ELR (cell line): ENCODE measurements at places on chromosomes 6 and 20.

GRCh38 chr6:105318660-105319059, 84.2 kb downstream of the PREP start:
- DNase-seq, result peak; percentile 91

GRCh38 chr6:26104457-26105108, 17.4 kb downstream of the HFE start:
- DNase-seq, result peak; percentile 45

GRCh38 chr6:99093456-99094190, 145.9 kb upstream of the FBXL4 start:
- no peak for DNase-seq

DNA sequence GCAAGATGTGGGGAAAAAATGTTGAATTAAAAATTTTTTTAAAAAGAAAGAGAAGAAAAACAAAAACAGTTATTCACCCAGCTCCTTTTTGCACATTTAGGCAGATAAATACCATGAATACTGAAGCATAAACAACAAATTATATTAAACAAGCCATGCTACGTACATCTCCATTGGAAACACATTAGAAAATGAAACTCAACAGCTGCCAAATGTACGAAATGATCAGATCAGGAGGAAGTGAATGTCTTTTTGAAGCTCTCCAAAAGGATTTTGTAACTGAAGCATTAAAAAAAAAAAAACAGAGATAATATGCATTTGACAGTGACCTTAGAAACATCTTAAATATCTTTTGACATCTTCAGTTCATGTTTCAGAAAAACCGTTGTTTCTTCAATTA, 56.7 kb downstream of the CD83 start:
- no peak for DNase-seq

GRCh38 chr6:25083784-25084507, 148.2 kb upstream of the RIPOR2 start:
- DNase-seq, result no peak

GRCh38 chr6:16166871-16167608, 38.2 kb downstream of the MYLIP start:
- DNase-seq, result no peak

DNA sequence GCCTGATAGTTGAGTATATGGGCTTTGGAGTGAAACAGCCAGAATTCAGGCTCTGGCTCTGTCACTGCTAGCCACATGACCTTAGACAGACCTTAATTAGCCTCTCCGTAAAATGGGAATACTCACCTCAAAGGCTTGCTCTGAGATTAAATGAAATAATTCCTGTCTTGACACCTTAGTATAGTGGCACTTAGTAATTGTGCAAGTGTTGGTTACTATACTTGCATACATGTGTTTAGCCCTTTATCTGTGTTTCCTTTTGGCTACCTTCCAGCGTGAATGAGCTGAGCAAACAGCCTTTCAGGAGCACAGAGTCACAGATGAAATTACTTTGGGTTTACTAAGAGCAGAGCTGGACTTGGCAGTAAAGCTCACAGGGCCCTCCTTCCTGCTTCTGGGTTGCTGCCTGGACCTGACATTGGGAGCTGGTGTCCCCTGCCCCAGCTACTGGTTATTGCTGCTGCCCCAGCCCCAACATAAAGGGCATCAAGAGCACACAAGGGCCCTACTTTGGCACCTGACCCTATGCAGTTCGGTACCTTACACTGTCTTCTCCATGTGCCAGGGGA, 32.8 kb downstream of the CD164 start:
- DNase-seq, result peak; percentile 26

- DNase-seq, result no peak
These were observed 42.8 kb upstream of the FAM50B start for GRCh38 chr6:3806169-3806922.

DNA sequence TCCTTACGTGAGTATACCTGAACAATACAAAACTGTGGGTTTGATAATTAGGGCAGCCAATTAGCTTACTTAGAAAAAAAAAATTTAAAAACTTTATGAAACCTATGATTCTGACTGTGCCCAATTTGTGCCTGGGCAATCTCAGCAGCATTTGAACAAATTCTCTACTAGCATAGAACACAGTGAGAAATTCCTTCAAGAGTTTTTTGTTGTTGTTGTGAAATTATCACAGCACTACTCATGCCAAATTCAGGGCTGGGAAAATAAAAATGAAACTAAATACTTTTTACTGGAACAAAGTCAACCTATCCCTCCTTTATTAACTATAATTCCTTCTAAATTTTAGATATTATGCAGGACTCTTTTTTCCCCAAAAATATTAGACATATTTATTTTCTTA, 42.9 kb downstream of the POU3F2 start:
- DNase-seq, result no peak

DNA sequence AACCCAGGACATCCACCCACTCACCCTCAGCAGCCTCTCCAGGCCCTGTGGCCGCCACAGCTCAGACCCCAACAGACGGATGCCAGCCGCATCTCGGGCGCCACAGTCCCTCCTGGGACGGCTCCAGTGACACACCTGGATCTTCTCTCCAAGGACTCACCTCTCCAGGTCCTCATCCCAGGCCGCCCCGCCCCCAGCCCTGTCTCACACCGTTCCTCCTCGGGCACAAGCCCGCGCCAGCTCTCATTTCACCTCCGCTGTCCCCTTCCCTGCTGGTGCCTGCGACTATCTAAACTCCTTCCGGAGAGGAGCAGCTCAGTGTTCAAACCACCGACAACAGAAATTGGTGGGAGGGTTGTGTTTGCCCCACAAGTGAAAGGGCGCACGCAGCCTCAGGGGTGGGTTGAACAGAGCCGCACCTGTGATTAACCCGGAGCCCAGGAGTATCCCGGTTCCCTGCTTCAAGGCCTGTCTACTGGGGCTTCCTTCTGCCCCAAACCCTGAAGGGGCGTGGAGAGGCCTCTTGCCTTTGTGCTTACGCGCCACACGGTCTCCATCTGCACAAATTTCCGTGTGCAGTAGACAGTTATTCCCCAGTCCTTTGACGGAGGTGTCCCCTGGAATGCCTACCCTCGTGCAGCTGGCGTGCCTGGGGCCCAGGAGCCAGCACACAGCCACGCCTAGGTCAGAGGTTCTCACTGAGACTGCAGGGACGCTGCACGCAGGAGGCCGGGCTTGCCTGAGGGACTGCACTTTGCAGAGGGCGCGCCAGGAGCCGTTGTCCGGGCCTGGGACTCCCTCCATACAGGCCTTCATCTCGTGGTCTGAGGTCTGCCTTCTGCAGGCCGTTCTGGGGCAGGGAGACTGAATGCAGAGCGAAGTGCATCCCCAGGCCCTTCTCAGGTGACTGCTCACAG, 232.7 kb downstream of the DLL1 start:
- no peak for DNase-seq

- DNase-seq, result no peak
These were observed 9.0 kb downstream of the NKAIN2 start for GRCh38 chr6:123812621-123813020.

GRCh38 chr6:130529569-130530149, 163.8 kb downstream of the TMEM200A start:
- DNase-seq, result no peak

GRCh38 chr6:144662812-144663365, 377.8 kb downstream of the UTRN start:
- DNase-seq, result no peak

- peak; percentile 66 for DNase-seq
These were observed 8.8 kb upstream of the SRSF6 start for GRCh38 chr20:43448748-43449535.

- DNase-seq, result peak; percentile 90
These were observed 67.6 kb downstream of the B4GALT5 start for GRCh38 chr20:49646126-49646525.

GRCh38 chr6:7939864-7940228, 29.3 kb upstream of the TXNDC5 start:
- no peak for DNase-seq

DNA sequence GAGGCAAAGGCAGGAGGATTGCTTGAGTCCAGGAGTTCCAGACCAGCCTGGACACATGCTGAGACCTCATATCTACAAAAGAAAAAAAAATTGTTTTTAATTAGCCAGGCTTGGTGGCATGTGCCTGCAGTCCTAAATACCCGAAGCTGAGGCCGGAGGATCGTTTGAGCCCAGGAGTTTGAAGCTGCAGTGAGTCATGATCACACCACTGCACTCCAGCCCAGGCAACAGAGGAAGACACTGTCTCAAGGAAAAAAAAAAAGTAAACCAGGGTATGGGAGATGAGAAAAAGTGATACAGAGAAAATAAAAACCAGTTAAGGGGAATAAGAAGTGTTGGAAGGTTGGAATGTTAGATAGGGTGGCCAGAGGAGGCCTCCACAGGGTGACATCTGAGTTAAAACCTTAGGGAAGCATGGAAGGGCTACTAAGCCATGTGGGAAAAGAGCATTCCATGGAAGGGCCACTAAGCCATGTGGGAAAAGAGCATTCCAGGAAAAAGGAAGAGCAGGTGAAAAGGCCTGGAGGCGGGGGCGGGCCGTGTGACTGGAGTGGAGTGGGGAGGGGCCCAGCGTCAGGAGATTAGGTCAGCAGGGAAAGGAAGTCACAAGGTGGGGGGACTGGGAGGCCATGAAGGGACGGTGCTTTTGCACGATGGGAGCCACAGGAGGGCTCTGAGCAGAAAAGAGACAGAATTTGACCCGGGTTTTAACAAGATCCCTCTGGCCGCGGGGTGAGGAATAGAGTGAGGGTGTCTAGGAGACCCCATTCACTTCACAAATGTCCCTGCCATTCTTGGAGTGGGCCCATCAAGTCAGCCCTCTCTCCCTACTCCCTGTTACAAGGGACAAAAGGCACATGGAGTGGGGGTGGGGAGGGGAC, 18.3 kb downstream of the CPNE5 start:
- DNase-seq, result peak; percentile 77

- no peak for DNase-seq
These were observed 41.2 kb downstream of the ME1 start for GRCh38 chr6:83389606-83390005.

- no peak for DNase-seq
These were observed 28.2 kb upstream of the FUCA2 start for GRCh38 chr6:143539734-143540133.

DNA sequence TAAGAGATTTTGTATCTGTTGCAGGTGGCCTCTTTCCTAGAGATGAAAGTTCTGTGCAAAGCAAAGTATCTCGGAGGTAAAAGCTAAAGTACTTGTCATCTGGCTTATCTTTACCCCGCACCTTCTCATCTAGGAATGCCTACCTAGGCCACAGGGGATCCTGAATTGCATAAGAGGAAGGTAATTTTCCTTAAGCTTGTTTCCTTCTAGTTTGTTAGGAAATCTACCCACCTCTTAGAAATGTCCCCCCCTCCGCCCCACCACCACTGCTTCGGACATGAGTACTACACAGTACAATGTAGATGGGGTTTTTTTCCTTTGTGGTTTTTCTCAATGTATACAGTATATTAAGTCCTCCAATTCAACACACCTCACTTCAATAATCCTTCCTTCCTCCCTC, 21.5 kb downstream of the FOXC1 start:
- DNase-seq, result no peak

DNA sequence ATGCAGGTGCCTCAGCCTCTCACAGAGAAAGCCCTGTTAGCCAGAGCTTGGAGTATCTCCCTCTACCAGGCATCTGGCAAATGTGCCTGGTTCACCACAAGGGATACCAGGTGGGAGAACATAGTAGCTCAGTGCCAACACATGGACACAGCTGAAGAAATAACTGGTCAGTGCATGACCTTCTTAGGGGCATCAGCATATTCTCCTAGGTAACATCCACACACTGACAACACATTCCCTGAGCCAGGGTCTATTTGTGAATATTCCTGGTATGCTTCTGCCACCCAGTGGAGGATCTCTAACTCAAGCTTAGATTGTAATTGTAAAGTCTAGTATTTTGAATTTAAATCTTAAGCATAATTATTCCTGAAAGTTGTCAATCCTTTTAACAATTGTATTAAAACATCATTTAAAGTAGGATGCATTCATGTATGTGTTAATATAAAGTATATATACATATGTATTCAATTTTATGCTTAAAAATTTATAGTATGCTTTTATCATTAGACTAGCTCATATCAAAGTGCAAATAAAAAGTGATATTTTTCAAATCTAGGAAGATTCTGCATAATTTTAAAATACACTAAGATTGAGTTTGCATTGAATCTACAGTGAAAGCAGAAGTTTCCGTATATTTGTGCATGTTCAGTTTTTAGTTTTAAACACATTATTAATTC, 45.3 kb upstream of the COL21A1 start:
- peak; percentile 73 for DNase-seq

GRCh38 chr6:47661960-47662359, 36.4 kb upstream of the ADGRF4 start:
- no peak for DNase-seq

DNA sequence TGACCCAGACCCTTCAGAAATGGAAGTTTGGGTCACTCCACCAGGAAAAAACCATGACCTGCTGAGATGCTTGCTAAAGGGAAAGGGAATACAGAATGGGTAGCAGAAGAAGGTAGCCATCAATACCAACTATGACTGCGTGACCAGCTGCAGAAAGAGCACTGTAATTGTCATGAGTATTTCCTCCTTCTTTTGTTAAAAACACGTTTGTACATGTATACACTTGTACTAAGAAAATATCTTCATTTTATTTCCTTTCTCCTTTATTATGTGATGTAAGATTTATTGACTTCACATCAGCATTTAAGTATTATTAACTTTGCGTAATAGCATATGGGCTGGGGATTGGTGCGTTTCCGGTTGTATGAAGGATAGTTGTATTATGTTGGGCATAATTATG, 12.6 kb upstream of the MUC21 start:
- no peak for DNase-seq
